Nasal cavity respiratory epithelium epithelial cell of viscerocranial mucosa (primary cell): ENCODE measurements at places on chromosomes 11 and 22. TPM values are rescaled to one million over a fixed set of nuclear protein-coding genes. Genes with fewer than 3 reads are reported as not detected.

The TMEM191B gene
- total RNA-seq: 0.28 and 0.68 TPM in 2 replicates

The ART1 gene
- total RNA-seq: not detected in 2 replicates

The CHCHD10 gene
- 10.6 and 29.6 TPM in 2 replicates for total RNA-seq

The GPR83 gene
- under 0.01 and 0.07 TPM in 2 replicates for total RNA-seq

The OR52I1 gene
- total RNA-seq: not detected in 2 replicates

The SCUBE2 gene
- under 0.01 and 0.07 TPM in 2 replicates for total RNA-seq

The C11orf97 gene
- total RNA-seq: not detected in 2 replicates

The MS4A4A gene
- total RNA-seq: not detected in 2 replicates

The TOM1 gene
- 29.0 and 39.2 TPM in 2 replicates for total RNA-seq

The SHANK3 gene
- 1.4 and 6.3 TPM in 2 replicates for total RNA-seq
